Stimulated activated CD4-positive, alpha-beta T cell treated with anti-CD3 and anti-CD28 coated beads, Interleukin-4, amount 100 ng/mL, for 1 hour (primary cell): ENCODE measurements at places on chromosomes 5 and 9.
A peak's percentile ranks its signal among the peaks of the same experiment; 100 is the strongest.

DNA sequence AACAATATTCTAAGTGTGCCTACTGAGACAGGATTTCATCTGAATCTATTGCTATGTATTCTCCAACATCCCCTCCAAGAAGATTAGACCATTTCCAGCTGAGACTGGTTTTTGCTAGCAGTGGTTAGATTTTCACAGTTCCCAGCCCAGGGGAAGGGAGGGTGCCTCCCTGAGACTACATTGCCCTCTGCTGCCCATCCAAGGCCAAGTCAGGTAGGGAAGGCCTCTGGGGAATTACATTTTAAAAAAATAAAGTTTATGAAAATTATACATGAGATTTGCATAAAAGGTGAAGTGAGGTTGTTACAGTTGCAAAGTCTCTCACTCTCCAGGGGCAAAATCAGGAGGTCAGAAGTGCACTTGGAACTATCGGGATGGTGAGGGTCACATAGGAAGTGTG lies 28.0 kb upstream of the SYK start:
- no peak for DNase-seq

DNA sequence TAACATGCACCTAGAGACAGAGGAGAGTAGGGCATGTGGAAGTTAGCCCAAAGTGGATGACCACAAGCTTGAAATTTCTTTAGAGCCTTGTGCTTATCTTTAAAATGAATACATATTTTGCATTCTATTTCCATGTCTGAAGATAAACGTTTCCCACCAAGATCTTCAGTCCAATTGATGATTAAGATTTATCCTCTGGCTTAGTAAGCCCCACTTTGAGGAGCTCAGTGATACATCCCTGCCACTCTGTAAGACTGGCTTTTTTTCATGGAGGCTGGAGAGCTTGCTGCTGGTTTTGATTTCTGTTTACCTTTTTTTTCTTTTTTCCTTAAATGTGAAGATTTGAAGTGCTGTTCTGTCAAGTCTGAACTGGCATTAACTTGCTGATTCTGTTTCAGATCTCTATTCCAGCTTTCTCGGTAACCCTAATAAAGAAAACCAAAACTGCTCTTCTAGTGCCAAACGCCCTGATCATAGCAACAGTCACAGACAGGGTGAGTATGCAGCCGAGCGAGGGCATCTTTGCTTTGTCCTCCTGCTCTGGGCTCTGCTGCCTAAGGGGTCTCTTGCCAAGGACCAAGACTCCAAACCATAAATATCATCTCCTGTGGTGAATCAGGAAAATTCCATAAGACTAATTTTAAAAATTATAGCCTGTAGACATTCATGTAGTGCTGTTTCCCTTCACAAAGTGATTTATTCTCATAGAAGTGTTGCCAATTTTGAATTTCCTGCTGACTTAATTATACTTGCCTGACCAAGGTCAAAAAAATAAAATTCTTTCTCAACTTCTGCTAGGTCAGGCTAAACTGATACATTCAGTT lies 54.3 kb downstream of the GRAMD2B start:
- no peak for DNase-seq

DNA sequence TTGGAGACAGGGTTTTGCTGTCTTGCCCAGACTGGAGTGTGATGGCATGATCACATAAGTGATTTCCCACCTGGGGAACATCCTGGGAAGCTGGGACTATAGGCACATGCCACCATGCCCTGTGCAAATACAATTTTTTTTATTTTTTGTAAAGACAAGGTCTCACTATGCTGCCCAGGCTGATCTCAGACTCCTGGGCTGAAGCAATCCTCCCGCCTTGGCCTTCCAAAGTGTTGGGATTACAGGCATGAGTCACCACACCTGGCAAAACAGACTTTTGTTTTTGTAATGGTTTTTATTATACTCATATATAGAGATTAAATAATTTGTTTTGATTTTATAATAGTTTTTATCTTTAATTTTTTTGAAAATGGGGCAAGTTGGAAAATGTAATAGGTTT lies 14.7 kb downstream of the DNAJC25 start:
- no peak for DNase-seq

GRCh38 chr5:1488882-1489680 lies 34.7 kb downstream of the LPCAT1 start:
- peak; percentile 29 for DNase-seq

GRCh38 chr5:125679522-125679921 lies 743.7 kb upstream of the GRAMD2B start:
- no peak for DNase-seq

- DNase-seq = no peak
Measured at GRCh38 chr9:137354153-137354844, 52.2 kb upstream of the NRARP start.

DNA sequence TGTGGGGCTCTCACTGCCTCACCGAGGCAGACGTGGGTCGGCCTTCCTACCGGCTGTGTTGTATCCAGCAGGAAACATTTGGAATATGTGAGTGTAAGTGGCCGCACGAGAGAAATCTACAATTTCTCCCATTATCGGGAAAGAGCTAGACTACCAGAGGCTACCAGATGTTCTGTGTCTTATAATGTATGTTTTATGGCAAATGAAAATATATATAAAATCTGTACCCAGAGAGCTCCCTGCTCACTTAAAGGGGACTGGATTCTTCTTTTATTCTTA lies 69.5 kb upstream of the PITX1 start:
- DNase-seq = no peak

- no peak for DNase-seq
Measured at GRCh38 chr5:60779466-60779865, 64.6 kb downstream of the ELOVL7 start.

DNA sequence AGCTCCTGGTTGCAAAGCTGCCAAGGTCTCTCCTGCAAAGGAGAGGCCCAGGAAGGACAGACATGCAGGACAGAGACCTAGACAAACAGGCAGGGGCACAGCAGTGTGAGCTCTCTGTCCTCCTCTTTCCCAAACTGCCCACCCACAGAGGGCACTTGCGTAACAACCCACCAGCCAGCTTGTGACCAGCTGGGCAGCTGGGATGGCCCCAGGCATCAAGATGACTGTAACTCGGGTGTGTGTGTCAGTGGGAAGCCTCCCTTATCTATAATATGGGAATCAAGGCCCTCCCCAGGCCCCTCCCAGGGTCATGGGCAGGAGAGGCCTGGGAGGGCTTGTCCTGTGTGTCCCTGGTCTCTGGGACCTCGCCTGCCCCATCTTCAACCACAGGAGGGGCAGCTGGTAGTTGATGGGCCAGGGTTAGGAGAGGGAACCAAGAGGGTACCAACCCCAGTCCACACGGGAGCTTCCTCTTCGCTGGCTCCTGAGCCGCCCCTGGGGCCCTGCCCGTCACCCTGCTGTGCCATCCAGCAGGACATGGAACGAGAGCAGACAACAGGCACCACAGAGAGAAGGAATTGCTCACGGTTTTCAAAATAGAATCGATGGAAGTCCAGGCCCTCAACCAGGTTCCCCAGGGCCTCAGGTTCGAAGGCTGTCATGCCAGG lies 37.9 kb downstream of the SLC6A7 start:
- no peak for DNase-seq

DNA sequence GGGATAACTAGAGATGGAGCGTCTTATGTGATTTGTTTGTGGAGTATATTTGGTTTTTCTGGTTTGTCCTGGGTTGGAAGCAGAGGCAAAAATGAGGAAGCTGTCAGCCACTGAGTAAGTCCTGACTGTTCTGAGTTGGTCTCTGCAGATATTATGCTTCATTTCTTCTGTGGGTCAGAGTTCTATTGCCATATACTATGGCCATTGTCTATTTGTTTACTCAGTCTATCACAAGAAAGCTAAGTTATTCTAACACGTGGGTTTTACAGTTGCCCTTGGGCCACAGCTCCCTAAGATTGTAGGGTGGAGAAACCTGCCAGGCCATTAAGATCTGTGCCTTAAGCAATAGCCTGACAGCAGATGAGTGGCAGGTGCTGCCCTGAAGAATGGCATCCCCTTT lies 3.0 kb upstream of the CTSV start:
- no peak for DNase-seq

DNA sequence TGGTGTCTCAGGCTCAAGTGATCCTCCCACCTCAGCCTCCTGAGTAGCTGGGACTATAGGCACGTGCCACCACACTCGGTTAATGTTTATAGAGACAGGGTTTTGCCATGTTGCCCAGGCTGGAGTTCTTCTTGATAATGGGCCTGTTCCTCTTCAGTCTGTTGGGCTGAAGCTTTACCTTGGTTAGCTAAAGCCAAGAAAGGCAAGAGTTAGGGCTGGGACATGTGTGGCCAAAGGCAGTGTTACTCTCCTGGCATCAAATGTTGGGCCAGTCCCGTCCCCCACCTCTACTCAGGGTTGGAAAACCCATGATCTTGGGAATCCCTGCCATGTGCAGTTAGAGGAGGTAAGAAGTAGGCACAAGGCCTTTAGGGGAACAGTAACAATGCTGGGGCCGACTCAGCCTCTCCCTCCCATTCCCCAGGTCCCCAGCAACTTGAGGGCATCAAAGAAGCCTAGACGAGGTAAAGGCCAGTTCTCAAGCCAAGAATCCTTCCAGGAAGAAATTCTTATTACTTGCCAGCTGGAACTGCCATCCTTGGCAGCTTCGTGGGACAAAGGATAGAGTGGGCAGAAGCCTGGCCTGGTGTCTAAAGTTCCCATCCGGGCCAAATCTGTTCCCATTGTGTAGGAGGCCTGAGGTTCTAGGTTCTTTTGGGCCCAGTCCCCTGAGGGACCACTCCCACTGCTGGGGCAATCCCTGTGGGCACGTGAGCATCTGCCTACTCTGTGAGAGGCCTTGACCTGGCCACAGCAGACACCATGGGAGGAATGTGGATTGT lies 4.5 kb downstream of the EGR1 start:
- DNase-seq = no peak

GRCh38 chr5:14178671-14179211 lies 35.6 kb downstream of the TRIO start:
- no peak for DNase-seq

DNA sequence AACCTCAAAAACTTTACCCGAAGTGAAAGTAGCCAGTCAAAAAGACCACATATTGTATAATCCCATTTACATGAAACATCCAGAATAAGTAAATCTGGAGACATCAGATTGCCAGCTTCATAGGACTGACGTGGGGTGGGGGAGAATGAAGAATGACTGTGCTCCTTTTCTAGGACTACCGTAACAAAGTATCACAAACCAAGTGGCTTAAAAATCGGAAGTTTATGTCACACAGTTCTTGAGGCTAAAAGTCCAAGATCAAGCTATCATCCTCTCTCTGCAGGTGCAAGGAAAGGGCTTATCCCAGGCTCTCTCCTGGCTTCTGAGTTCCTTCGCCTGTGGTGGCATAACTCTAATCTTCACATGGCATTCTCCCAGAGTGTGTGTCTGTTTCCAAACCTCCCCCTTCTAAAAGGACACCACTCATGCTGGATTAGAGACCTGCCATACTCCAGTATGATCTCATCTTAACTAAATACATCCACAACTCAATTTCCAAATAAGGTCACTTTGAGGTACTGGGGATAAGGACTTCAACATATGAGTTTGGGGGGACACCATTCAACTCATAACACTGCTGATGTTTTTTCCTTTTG lies 25.5 kb downstream of the ADAM19 start:
- DNase-seq = no peak

- peak; percentile 41 for DNase-seq
Measured at GRCh38 chr5:80246995-80247729, 8.7 kb downstream of the SERINC5 start.

DNA sequence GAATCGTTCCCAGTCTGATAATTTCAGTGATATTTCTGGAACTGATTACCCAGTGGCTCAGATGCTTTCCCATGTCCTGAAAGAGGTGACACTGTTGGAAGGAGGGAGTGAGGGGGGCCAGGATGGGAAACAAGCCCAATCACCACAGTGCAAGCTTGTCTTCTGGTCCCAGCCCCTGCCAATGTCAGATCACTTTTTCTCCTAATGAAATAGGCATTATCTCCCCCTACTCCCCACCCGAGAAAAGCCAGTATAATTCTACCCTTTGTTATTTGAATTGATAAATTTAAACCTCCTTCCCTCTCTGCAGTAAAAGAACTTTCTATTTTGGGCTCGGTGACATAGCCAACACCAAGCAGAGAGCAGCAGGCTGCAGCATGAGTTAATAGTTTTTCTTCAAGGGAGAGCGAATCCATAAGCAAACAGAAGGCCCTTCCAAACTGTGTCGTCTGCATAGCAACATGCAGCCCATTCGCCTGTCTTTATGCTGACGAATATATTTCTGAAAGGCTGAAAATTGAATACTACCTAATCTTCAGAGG lies 14.6 kb upstream of the PPP2CA start:
- DNase-seq = no peak

DNA sequence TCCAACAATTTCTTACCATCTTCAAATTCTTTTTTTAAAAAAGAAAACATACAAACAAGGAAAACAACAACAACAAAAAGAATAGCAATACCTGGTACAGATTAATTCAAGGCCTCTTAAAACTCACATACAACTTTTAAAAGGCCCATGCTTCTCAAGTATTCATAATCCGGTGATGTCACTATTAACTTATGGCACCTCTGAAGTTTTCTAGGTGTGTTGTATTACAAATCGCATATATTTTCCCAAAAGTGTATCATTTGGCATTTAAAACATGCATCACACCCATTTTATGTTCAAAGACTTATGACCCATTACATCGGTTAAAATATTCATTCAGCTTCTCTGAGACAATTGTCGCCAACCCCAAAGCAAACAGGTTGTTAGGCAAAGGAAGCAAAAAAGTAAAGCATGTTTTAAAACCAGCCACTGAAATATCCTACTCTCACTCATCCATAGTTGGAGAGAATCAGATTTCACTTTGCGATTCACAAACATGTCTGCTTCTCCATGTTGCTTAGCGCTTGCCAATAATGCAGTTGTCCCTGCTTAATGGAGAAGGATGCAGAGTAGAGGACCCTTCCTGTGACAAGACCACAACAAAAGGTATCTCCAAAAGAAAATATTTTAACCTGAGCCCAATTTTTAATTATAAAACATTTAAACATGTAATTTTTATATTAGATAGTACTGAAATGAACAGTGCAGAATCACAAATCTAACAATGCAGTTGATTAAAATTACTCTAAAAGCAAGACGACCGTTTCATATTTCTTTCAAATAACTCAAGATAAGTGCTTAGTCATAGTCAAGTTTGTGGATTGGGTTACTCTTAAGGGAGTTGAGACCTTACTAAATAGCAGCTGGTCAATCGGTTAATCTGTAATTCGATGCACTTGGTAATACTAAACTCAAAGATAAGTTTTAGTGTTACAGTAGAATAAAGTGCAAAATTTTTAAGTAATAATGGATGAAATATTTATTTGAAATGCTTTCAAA lies 1.6 kb downstream of the SKP1 start:
- DNase-seq = no peak

DNA sequence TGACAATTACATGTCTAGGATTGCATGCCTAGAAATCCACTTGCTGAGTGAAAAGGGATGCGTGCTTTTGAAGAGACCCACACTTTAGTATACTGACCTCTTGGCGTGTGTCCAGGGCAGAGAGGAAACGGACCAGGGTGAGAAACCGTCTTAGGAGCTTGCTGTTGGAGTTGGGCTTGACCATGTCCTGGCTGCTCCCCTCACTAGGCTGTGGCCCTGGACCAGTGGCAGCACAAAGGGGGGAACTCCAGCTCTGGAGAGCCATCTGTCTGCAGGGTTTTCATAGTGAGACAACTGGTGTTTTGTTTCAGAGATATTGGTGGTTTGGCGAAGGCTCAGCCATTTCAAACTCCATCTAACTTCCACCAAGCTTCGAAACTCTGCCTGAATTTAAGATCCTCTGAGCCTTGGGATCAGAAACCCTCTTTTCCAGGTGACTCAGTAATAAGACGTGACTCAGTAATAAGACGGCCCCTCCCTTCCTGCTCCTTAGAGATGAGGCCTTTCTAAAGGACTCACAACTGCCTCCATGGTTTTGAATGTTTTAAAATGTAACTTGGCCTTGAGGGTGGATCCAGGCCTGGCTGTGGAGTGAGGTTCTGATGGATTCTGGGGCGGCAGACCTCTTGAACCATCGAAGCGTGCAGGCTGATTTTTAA lies 165.8 kb downstream of the MELK start:
- no peak for DNase-seq

GRCh38 chr9:29575219-29575618 lies 2001.9 kb upstream of the C9orf72 start:
- no peak for DNase-seq
